HS-27A (cell line): ENCODE measurements at places on chromosomes 1 and 21.

DNA sequence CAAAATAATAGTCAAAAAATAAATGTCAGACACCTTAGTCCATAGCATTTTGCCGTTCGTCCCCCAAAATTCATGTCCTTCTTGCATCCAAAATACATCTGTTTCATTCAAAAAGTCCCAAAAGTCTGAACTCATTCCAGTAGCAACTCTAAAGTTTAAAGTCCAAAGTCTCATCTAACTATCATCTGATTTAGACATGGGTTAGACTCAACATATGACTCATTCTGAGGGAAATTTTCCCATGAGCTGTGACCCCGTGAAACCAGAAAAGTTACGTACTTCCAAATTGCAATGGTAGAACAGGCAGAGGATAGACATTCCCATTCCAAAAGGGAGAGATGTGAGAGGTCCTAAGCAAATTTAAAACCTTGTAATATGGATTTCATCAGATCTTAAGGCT is 48.6 kb upstream of the CACHD1 start:
- DNase-seq = no peak

- DNase-seq = no peak
Observed at GRCh38 chr1:192905049-192905448, 96.2 kb downstream of the RGS2 start.

- DNase-seq = no peak
Observed at GRCh38 chr1:207654320-207654719, 9.4 kb downstream of the CR1L start.

GRCh38 chr1:27522432-27523336 is 32.7 kb upstream of the WASF2 start:
- DNase-seq = no peak

DNA sequence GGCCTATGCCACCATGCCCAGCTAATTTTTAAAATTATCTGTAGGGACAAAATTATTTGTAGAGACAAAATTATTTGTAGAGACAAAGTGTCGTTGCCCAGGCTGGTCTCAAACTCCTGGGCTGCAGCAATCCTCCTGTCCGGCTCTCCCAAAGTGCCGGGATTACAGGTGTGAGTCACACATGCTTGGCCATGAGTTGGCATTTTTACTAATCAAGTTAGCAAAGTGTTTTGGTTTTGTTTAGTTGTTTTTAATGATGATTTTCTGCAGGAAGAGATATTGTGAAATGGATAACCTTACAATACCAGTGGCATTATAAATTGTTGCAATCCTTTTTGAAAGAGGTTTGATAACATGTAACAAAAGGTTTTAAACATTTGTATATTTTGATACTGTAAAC is 65.3 kb upstream of the MAGI3 start:
- DNase-seq = no peak

- DNase-seq = no peak
Observed at GRCh38 chr1:209805341-209805781, 581 bp downstream of the IRF6 start.

DNA sequence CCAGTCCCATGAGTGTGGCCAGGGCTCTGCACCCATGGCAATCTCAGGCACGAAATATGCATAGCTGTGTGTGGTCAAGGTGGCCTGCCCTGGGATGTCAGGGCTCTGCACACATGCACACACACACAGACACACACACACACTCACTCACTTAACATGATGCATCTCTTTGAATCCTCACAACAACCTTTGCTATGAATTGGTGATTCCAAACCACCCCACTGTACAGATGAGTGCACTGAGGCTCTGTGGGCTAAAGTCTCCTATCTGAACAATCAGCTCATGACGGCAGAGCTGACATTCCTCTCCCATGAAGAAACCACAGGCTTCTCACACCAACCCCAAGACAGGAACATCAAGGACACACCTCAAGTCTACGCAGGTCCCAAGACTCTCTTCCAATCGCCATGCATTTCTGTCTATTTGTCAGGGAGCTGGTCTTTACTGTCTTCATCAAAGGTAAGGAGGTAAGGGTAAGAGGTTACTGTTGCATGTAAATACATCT is 131.6 kb downstream of the ETS2 start:
- no peak for DNase-seq

GRCh38 chr1:238177960-238178645 is 287.4 kb upstream of the ZP4 start:
- DNase-seq = peak; percentile 24

GRCh38 chr1:101261623-101262022 is 24.8 kb downstream of the S1PR1 start:
- no peak for DNase-seq

DNA sequence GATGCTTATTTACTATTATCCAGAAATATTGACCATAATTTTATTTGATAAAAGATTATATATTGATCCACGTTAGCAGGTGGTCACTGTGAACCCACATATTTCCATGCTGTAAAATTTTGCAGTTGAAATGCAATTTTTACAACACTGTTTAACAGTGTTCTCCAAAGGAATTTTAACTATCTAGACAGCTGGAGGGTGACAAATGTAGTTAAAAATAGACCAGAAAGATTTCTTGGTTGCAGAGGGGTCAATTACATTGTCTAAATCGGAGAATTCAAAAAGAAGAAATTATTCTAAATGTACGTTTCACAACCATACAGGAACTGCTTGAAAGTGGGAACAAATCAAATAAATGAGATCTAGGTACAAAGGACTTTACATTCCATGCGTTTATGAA is 625.2 kb upstream of the NCAM2 start:
- DNase-seq = no peak

DNA sequence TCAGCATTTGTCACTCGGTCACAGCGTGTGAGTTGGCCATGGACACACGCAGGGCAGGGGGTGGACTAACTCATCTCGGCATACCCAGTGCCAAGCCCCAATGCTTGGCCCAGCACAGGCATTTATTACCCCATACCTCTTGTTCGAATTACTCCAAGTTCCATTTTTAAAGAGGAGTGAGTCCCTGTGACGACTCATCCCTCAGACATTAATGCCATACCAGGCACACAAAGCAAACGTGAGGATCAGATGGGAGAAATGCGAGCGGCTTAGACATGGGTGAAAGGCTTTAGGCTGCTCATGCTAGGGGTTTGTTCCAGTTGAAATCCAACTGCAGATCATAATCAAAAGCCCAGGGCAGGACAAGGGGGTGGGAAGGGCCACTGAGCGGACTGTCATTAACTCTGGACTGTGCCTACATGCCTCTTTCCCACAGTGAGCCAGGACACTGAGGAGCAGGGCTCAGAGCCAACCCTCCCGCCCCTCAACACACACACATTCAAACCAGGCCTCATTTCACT is 118.5 kb upstream of the NGF start:
- DNase-seq = peak; percentile 52

- no peak for DNase-seq
Observed at GRCh38 chr21:41712201-41712600, 54.7 kb downstream of the RIPK4 start.

- DNase-seq = no peak
Observed at GRCh38 chr21:33359446-33359845, 34.7 kb downstream of the IFNAR1 start.

- no peak for DNase-seq
Observed at GRCh38 chr1:10108948-10109708, 76.4 kb downstream of the UBE4B start.

- DNase-seq = no peak
Observed at GRCh38 chr1:226401355-226402303, 6.3 kb downstream of the PARP1 start.

DNA sequence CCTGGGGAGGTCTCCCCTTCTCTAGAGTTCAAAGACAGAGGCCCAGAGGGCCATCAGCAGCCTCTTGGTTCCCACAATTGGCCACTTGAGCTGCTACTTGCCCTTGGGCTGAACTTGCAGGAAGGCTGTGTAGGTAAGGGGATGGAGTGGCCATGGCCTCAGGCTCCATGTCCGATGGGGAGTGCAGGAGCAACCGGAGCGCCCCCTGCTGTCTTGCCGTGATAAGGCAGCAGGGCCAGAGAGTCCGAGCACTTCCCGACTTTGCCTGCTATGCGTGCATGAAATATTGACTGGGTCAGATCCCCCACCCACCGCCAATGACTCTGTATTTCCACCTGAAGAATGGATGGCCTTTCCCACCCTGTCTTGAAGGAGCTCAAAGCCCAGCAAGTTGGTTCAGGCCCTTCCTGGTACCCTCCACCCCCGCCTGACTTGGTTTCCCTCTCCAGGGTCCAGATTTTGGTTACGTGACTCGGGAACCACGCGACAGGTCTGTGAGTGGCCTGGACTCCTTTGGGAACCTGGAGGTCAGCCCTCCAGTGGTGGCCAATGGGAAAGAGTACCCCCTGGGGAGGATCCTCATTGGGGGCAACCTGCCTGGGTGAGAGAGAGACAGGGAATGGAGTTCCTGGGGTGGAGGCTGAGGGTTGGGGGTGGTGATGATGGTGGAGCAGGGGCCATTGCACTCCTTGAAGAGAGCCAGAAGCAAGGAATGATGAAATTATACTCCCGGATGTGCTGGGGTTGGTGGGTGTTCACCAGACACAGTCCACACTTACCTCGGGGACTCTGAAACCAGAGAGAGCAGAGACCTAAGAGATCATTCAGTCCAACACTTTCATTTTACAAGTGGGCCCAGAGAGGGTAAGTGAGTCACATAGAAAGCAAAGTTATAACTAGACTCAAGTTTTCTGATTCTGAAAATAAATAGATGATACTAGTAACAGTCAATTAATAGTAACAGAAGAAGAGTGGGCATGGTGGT is 25.6 kb downstream of the PADI3 start:
- DNase-seq = peak; percentile 61

DNA sequence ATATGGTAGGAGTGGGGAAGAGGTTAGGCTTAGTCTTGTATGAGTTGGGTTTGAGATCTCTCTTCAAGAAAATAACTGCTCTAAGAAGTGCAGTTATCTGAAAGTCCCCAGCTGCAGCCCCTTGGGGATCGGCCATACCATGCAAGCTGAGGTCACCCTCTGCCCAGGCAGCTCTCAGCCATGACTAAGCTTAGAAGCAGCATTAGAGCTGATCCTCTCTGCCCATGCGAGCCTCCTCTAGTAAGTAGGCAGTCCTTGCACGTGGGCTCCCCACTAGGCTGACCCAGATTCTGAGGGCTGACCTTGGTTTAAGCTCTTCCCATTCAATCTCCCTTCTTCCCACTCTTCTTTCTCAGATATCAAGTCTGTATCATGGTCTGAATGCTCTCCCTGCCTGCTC is 121.0 kb upstream of the UBE2U start:
- DNase-seq = peak; percentile 94

DNA sequence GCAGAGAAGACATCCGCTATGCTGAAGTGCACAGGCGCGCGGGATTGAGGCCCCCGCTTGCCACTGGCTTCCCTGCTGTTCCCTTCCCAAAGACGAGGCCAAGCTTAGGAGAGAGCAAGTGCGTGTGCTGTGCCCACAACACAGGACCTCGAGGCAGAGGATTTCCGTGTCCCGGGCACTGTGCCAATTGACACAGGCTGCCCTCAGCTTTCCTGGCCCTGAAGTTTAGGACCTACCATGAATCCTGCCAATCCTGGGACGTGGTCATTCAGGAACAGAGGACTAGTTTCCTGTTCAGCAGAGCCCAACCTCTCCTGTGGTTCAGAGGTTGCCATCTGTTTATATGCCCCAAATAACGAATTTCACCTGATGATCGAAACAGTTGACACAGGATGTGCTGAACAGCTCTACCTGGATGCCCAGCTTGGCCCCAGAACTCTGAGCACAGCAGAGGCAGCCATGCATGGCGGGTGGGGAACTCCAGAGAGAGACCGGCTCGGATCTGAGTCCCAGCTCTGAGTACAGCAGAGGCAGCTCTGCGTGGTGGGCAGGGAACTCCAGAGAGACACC is 22.0 kb downstream of the SLC37A1 start:
- DNase-seq = no peak

DNA sequence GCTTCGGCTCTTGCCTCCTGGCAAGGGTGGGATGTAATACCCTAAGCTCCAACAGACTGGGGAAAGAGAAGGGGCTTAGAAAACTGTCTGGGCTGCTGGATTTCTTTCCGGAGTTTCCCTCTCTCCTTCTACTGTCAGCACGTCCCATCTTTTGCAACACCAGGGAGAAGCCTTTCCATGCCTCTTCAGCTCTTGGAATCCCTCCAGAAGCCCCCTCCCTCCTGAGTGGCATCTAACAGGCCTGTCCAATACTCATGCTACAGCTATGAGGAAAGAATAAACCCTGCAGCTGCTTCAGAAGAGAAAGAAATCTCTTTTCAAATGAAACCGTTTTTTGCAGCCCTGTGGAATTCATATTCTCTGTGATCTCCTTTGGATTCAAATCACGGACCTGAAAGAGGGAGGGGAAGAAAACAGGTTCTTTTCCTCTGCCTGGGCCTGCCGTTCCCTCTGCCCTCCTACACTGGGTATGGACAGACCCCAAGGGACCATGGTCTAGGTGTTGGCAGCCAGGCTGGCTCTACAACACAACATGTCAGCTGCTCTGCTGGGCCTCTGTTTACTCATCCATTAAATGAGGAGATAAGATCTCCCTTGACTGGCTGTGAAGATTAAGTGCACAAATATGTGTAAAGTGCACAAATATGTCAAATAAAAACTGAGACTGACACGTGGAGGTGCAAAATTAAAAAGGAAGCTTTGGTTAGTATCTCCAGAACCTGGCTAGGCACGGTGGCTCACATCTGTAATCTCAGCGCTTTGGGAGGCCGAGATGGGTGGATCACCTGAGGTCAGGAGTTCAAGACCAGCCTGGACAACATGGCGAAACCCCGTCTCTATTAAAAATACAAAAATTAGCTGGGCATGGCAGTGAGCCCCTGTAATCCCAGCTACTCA is 6.0 kb upstream of the CAPN2 start:
- no peak for DNase-seq

DNA sequence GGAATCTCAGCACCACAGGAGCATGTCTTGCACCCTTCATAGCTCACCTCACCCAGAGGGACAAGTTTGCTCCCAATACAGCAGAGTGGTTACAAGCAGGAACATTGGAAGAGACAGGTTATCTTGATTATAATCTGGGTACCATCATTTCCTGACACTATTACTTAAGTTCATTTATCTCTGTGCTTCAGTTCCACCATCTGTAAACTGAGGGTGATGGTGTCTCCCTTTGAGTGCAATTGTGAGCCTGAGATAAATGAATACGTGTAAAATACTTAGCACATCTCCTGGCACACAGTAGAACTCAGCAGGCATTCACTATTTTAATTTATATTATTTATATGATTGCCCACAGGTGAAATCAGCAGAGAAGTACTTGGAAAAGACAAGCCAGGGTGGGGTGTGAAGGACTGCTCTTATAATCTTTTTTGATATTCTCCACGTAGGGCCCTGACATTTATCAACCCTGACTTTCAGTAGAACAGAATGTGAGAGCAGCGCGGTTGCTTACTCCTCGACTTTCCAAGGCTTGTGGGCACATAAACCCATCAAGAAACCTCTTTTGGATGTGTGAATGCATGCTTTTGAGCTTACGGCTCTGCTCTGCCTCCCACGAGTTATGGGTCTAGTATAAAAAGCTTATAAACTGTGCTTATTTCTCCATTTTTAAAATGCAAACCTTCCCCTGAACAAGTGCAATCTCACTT is 34.9 kb downstream of the DUSP10 start:
- DNase-seq = no peak
